ENCODE measurements at places on chromosomes 6 and 20.

DNA sequence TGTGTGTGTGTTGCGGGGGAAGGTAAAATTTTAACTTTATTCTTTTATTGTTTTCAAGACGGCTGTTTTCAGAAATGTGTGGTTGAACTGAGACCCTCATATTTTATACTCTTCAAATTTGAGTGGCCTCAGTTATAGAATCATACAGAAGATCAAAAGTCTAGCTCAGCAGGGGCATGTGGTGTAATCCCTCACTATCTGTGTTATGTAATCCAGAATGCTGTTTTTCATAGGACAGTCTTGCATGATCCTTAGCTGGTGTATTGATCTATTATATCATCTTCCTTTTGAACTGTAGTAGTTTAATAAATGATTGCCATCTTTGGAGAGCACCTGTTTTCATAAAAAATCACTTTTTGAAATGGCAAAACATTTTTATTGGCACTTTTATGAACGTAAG, 1.4 kb downstream of the PLCB4 start:
- no peak for DNase-seq

DNA sequence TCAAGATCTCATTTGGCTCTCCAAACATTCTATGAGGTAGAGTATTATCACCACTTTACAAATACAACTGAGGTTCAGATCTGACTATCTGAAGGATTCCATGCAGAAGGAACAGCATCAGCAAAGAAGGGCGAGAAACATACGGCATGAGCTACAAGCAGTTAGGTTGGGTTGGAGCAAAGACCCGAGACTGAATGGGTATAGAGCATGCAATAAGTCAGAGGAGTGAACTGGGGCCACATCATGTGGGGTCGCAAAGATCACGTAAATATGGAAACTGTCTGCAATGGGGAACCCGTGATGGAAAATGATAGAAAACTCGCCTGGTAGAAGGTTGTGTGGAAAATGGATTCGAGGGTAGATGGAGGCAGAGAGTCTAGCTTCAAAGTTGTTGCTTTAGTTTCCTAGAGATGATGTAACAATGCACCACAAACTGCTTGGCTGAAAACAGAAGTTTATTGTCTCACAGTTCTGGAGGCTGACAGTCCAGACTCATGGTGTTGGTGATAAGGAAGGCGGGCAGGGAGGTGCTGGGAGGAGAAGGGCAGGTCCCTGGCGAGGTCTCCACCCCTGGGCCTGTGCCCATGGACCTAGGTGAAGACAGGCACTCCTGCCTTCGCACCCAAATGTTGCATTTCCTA, 44.3 kb upstream of the BCLAF1 start:
- DNase-seq = no peak

DNA sequence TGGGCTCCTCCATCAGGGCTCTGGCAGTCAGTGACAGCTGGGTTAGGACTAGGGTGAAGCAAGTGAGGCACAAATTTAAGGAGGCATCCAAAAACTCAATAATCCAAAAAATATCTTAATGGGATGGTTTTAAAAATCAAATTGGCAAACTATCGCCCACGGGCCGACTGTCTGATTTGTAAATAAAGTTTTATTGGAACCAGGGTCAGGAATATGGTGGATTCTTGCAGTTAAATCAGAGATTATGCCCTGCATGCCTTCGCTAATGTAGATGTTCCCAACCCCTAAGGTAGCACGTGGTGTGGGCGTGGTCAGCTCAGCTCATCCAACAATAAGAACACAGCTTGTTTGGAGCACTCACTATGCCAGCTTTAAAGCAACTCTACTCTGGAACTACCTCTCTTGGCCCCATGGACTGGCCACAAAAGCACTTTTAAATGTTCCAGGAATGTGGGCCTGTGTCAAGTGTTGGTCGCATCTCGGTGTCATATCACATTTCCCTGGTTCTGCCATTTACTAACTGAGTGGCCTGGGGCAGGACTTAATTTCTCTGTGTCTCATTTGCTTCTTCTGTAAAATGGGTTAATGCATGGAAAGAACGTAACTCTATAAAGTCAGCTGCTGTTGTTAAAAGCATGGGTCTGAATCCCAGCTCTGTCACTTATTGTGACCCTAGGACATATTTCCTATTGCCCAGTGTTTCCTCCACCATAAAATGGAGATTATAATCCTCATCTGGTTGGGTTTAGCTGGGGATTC, 7.0 kb downstream of the TP53RK start:
- no peak for DNase-seq

GRCh38 chr6:35522660-35523658, 10.3 kb upstream of the TULP1 start:
- no peak for DNase-seq

- DNase-seq = no peak
These were observed 11.3 kb downstream of the DIDO1 start for GRCh38 chr20:62914970-62915457.

DNA sequence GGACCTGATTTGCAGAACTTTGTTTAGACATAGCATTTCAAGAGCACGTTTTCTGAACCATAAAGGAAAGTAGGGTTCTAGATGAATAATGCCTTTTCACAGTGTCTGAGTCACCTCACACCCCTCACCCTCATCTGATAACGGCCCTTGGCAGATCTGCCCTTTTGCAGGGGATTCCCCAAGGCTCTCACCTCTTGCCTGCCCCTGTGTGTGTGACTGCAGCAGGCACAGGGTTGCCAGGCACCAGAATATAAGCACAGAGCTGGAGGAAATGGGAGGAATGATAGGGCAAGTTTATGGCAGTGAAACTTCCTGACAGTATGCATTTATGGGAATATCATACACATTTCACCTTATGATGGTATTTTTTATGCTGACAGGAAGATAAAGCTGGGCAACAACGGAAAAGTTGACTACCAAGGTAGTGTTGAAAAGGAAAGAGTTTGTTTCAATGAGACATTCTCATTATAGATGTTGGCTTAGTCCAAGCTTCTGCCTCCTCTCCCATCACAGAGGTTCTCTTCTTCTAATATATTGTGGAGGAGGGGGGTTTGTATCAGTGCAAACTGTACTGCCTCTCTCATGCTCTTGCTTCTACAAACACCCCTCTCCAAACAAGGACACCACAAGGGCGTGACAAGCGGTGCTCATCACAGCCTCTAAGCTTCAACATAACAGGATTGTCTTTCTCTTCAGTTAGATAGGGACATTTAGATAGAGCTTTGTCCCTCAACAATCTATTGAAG, 101.5 kb upstream of the BACH2 start:
- no peak for DNase-seq

DNA sequence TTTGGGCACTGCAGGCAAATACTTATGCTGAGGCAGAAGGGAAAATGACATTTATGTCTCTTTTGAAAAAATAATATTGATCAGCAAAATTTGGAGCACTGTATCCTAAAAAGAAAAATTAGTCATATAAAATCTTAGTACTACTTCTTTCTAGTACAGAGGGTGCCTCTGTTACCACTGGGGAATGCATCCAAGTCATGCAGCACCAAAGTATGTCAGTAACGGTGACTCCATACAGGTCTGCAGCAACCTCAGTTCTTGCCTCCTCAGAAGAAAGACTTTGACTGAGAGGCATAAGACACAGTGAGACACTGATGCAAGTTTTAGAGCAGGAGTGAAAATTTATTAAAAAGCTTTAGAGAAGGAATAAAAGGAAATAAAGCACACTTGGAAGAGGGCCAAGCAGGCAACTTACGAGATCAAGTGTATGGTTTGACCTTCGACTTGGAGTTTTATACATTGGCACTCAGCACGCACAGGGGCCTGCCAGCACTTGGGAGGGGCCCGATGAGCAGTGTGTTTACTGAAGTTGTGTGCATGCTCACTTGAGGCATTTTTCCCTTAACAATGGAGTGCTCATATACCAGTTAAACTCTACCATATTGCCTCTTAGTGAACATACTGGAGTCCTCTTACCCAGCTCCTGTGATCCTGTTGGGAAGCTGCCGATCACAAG, 1244.8 kb downstream of the EPHA7 start:
- no peak for DNase-seq

DNA sequence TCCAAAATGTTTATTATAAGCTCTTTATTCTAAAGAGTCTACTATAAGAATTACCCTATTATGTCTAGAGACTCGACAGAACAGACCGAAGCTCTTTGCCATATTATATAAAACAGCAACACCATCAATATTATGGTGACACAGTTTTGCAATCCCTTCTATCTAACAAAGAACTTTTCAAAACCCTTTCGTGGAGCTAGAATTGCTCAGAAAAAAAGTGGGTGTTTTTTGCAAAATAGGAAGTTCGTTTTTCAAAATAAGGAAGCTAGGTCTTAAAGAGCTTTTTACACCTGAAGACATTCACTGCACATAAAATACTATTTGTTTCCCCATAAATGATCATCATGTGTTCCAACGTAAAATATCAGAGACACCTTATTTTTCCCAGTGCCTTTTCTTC, 240.0 kb downstream of the FOXC1 start:
- no peak for DNase-seq

GRCh38 chr6:44499609-44500008, 112.1 kb downstream of the CDC5L start:
- no peak for DNase-seq

DNA sequence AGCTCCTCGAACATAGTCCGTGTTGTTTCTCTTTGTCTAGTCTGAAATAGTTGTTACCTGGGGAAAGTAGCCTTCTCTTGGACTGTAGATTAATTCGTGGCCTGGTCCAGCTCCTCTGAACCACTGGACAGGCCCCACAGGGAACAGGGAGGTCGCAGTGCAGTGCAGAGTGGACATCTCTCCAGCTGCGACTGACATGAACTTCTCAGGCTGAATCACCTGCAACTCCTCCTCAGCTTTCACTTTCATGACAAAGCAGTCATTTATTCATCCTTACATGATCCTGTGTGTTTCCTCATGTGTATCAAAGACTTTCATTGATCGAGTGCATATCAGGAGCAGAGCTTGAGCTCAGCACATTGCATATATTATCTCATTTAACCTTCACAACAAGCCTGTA, 19.1 kb upstream of the SIRPG start:
- DNase-seq = no peak

GRCh38 chr20:34863421-34863965, 9.2 kb downstream of the GGT7 start:
- no peak for DNase-seq

DNA sequence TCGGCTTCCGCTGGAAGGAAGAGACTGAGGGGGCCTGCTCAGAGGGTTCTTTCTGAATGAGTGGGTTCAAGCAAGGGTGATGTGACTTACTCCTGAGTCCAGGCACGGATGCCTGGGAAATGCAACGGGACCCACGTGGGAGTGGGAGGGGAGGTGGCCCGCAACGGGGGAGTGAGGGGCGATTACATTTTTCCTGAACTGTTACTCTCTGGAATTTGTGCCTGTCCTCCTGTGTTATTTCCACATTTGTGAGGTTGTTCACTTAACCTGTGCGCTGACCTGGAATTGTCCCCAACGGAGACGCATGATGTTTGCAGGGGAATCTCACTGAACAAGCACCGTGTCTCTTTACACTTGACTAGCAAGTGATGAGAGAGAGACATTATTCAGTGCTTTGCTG, 209.4 kb downstream of the CDH4 start:
- DNase-seq = no peak

DNA sequence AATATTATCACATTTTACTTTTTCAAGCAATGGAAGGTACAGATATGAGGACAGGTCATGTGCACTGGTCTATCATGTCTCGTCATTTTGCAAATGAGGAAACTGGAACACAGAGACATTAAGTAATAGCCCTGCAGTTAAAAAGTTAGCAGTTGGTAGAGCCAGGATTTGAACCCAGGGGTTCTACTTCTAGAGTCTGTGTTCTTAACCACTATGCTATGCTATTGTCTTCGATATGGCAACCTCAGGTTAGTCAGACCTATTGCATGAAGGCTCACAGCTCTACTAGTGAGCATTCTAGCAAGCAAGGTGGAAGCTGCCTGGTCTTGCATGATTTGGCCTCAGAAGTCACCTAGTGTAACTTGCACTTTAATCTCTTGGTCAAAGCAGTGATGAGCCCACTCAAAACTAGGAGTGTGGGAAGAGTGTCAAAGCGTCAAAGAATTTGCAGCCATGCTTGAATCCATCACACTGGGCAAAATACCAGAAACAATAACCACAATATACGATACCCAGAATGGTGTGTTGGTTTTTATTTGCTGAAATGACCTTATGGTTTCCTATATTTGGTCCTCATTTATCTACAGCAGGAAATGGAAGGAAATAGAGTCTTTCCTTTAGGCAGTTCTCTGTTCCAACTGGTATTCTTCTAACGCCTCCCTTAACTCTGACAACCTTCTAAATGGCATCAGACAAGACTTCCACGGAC, 20.4 kb upstream of the BMP2 start:
- no peak for DNase-seq

- no peak for DNase-seq
These were observed 1.5 kb downstream of the TNFRSF21 start for GRCh38 chr6:47308198-47308517.

DNA sequence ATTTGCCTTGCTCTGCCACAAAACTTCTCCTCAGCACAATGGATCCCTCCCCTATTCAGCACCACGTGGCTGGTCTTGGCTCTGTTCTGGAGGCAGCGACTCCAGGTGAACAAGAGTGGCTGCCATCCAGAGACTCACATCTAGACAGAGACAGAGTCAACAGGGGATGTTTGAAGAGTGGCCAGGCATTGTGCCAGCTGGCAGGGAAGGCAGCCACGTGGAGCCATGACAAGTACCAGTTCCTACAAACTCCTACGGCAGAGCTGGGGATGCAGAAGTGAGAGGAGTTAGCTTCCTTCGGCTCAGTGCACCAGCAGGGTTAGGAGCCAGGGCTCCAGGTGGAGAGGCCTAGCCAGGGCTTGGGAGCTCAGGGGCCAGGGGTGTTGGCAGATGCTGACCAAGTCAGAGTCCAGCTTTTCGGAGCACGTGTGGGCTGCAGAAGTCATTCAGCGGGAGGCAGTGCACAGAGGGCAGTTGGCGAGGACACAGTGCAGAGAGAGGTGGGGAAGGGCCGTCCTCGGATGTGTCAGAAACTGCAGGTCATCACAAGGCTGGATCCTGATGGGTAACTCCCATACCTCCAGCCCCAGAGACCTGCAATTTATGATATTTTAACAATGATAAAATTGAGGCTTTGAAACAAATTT, 171.7 kb upstream of the PDE10A start:
- no peak for DNase-seq

GRCh38 chr20:13105039-13105438, 96.3 kb downstream of the SPTLC3 start:
- DNase-seq = no peak

- no peak for DNase-seq
These were observed 210.6 kb upstream of the PLCB4 start for GRCh38 chr20:8858181-8858787.

DNA sequence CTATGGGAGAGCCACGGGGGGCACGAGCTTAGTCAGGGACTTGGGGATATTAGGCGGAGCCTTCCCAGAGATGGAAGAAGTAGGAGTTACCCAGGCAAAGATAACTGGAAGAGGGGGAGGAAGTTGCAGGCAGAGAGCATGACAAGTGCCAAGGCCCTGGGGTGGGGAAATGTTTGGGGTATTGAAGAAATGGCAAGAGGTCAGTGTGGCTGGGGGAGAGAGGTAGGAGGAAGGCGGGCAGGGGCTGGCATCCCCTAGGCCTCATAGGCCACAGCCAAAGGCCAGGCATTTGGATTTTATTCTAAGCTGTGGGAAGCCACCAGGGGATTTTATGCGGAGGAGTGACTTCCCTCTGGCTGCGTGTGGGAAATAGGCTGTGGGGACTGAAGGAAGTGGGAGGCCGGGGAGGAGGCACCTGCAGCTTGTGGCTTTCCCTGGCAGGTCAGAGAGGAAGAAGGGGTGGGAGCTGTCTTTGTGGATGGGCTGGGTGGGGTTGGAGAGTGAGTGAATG, 22.7 kb downstream of the SNAI1 start:
- no peak for DNase-seq

GRCh38 chr6:105135056-105135455, 44.8 kb downstream of the POPDC3 start:
- no peak for DNase-seq

Data from GOT3 (cell line).